ENCODE measurements at places on chromosomes 4 and X.

GRCh38 chr4:60522265-60522664 is 677.9 kb upstream of the ADGRL3 start:
- no peak overlapping the region for H3K4me3 ChIP-seq
- H3K27me3 ChIP-seq = no peaks in the 10 kb centered on the region
- no peak for DNase-seq
- H3K4me1 ChIP-seq = no peaks in the 10 kb centered on the region
- no peak overlapping the region for H3K27ac ChIP-seq

DNA sequence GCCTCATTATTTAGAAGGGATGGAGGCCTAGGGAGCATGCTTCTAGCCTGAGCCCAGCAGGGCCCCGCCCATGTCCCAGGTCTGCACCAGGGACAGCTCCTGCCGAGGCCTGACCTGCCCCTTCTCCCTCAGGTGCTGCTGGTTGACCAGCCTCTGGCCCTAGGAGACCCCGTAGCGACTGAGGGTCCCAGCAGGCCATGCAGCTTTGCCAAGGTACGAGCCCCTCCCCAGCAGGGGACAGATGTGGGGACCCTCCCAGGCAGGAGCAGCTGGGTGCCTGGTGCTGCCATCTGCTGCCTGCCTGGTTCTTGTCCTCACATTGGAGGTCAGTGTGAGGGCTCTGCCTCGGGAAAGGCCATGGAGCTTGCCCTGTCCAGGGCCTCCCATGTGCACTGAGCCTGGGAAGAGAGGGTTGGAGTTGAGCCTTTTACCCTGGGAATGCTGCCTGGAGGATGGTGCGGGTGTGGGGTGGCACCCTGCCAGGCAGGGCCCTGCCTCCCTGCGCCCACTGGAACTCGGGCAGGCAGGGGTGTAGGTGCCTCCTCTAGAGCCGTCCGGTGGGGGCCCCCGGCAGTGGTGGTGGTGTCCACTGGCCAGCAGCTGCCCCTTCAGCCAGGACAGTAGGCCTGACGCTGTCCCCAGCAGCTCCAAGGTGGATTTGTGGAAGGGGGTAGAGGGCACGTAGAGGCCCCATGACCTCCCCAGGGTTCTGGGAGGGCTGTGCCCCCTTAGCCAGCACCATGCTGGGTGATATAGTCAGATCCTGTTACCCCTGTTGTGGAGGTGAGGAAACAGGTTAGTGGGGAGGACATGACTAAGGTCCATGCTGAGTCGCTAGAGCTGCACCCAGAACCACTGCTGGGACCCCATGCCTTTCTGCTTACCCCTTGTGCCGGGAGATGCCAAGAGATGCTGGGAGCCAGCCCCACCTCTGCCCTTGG is 2.2 kb upstream of the MSANTD1 start:
- no peaks in the 10 kb centered on the region for H3K36me3 ChIP-seq
- DNase-seq = no peak
- no peak overlapping the region for H3K4me3 ChIP-seq
- H3K4me1 ChIP-seq = no peaks in the 10 kb centered on the region
- H3K27me3 ChIP-seq = no peaks in the 10 kb centered on the region

DNA sequence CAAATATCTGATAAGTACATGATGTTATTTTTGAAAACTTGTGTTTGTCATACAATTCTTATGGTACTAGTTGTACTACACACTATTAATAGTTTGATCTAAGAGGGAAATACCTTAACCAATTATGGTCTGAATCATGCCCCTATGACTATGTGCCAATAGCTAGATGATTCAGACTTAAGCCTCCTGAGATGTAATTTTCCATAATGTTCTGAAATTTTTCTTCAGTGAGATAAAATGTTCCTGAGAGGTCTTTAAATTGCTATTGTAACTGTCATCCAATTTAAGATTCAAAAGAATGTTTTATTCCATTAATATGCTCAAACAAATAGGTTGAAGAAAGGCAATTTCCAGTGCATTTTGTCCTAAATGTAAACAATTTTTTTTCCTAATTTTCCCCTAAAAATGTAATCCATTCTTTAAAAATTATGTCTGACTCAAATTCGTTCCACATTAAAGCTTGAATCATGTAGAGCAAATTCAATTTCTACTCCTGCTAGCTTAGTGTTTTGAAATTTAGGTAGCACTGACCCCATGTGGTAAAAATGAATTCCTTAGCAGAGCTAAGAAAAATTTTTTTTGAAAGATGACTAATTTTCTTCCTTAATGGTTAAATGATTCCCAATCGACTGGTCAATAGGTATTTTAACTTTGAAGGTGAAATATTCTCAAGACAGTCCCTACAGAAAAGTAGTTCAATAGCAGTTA is 49.1 kb downstream of the APOOL start:
- H3K4me3 ChIP-seq = no peak overlapping the region
- no peaks in the 10 kb centered on the region for H3K36me3 ChIP-seq
- no peak for DNase-seq
- no peaks in the 10 kb centered on the region for H3K4me1 ChIP-seq

- H3K27me3 ChIP-seq = no peaks in the 10 kb centered on the region
- H3K4me3 ChIP-seq = no peak overlapping the region
- H3K4me1 ChIP-seq = no peaks in the 10 kb centered on the region
- no peak for DNase-seq
Observed at GRCh38 chr4:4985844-4986243, 33.4 kb downstream of the CYTL1 start.

DNA sequence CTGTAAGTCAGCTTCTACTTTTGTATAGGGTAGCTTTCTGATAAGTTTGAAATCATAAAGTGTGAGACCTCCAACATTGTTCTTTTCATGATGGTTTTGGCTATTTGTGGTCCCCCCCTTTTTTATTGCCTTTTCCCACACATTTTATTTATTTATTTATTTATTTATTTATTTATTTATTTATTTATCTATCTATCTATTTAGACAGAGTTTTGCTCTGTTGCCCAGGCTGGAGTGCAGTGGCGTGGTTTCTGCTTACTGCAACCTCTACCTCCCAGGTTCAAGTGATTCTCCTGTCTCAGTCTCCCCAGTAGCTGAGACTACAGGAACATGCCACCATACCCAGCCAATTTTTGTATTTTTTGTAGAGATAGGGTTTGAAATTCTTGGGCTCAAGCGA is 9.7 kb upstream of the MTHFD2L start:
- no peaks in the 10 kb centered on the region for H3K4me1 ChIP-seq
- H3K27ac ChIP-seq = no peak overlapping the region
- H3K36me3 ChIP-seq = no peaks in the 10 kb centered on the region
- H3K27me3 ChIP-seq = no peaks in the 10 kb centered on the region
- no peak for DNase-seq

DNA sequence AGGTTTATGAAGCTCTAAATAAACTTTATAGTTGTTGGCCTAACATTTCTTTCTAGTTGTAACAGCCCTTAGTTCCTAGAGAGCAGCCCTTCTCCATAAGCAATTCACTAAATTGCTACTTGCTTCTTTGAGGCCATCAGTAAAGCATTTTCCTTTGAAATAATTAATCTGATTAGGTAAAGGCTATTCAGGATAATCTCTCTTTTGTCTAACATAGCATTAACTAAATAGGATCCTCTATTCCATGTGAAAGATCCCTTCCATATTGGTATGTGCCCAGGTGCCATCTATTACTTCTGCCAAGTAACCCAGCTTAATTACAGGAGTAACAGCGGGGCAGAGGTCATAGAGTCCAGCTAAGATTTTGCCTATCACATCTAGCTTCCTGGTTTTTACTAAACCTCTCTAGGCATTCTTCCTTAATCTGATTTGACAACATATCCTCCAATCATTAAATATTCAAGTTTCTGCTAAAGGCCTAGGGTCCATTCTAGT is 1408.0 kb downstream of the PCDH18 start:
- no peak for DNase-seq
- H3K36me3 ChIP-seq = no peaks in the 10 kb centered on the region
- H3K4me3 ChIP-seq = no peak overlapping the region

- no peak overlapping the region for H3K4me3 ChIP-seq
- H3K27ac ChIP-seq = no peak overlapping the region
- H3K4me1 ChIP-seq = no peaks in the 10 kb centered on the region
- no peaks in the 10 kb centered on the region for H3K27me3 ChIP-seq
Observed at GRCh38 chrX:115378471-115378870, 89.0 kb downstream of the LUZP4 start.

DNA sequence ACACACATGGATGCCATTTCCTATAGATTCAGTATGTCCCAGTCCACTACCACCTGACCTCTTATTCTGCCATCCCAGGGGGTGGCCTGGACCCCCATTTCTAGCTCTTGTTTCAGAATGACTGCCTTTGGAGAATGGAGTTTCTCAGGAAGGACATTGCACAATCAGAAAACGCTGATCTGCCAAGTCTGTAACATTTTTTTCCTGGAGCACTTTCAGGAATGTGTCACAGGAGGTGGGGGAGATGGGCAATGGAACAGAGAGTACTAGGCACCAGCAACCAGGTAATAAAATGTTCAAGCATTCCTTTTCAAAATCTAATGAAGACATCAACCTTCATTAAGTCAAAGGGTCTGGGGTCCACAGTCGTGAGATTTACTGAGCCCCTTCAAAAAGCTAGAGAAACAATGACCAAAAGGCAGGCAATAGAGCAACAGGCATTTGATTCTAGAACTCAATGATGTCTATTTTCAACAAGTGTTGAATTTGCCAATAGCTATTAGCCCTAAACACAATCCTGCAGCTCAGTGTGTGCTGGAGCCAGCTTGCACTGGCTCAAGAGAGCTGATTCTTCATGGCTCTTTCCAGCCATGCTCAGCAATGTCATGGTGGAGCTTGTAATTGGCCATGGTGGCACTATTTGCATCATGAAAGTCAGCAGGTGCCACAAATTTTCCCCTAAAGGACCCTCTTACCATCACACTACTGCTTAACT is 87.1 kb downstream of the KDR start:
- no peaks in the 10 kb centered on the region for H3K27me3 ChIP-seq
- no peaks in the 10 kb centered on the region for H3K36me3 ChIP-seq
- H3K4me3 ChIP-seq = no peak overlapping the region
- no peak overlapping the region for H3K27ac ChIP-seq
- no peak for DNase-seq

DNA sequence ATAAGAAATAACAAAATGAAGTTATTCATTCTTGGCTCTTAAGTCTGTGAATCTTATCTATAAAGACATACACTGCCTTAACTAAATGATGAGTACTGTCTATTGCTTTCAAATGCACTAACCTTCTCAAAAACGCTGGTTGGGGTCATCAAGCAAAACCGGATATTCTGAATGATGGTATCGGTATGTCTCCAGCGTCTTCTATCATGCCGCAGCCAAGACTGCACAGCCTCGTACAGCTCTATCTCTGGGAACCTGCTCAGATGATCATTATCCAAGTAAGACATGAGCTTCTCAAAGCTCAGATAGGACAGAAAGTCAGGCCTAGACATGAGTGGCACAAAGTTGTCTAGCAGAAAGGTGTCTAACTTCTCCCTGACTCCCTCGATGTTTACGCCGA is 21.1 kb downstream of the KLHL15 start:
- H3K27me3 ChIP-seq = peaks cover 4% of the 10 kb centered on the region
- no peak for DNase-seq
- H3K36me3 ChIP-seq = no peaks in the 10 kb centered on the region

DNA sequence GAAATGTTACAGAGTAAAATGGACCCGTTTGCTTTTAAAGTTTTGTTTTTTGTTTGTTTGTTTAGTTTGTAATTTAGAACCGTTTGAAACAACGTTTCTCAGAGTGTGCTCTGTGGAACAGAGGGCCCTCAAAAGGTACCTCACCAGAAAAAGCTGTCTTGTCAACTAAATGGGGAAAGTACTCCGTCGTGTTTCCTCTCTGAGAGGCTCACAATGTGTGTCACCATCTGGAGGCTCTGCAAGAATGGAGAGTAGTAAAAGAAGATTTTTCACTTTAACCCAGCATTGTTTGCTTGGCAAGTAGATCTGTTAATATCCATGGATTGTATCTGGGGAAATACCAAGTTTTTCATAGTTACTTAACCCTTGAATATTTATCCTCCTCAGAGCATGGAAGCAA is 1.5 kb upstream of the ENPEP start:
- no peak for DNase-seq
- no peaks in the 10 kb centered on the region for H3K4me1 ChIP-seq
- no peak overlapping the region for H3K4me3 ChIP-seq

- no peaks in the 10 kb centered on the region for H3K4me1 ChIP-seq
- no peak overlapping the region for H3K4me3 ChIP-seq
- no peak for DNase-seq
- H3K27me3 ChIP-seq = no peaks in the 10 kb centered on the region
- H3K36me3 ChIP-seq = no peaks in the 10 kb centered on the region
Observed at GRCh38 chr4:104524591-104524990, 29.9 kb upstream of the CXXC4 start.

- H3K27me3 ChIP-seq = no peaks in the 10 kb centered on the region
- DNase-seq = peak; percentile 20
- no peak overlapping the region for H3K4me3 ChIP-seq
- H3K4me1 ChIP-seq = no peaks in the 10 kb centered on the region
- no peaks in the 10 kb centered on the region for H3K36me3 ChIP-seq
- H3K27ac ChIP-seq = no peak overlapping the region
Observed at GRCh38 chr4:184617600-184618196, 31.5 kb downstream of the CASP3 start.

DNA sequence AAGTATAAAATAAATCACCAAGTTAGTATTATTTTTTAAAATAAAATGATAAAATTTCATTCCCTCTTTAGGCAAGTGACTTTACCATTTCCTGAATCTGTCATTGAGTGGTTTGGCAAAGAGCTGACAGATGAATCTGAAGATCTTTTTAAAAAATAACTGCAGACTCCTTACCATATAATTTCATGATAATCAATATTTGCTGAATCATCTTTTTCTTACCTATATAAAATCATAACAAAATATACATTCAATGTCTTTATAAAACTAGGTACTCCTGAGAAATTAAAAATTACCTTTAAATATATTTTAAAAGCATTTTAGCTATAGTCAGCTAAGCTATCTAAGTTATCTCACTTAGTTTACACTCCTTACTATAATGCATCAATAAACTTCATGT is 17.2 kb downstream of the ANXA10 start:
- H3K27me3 ChIP-seq = no peaks in the 10 kb centered on the region
- no peaks in the 10 kb centered on the region for H3K36me3 ChIP-seq
- DNase-seq = no peak
- H3K4me1 ChIP-seq = no peaks in the 10 kb centered on the region

GRCh38 chrX:8204943-8205342 is 33.9 kb upstream of the VCX2 start:
- no peak overlapping the region for H3K27ac ChIP-seq
- DNase-seq = no peak
- no peak overlapping the region for H3K4me3 ChIP-seq
- no peaks in the 10 kb centered on the region for H3K36me3 ChIP-seq

DNA sequence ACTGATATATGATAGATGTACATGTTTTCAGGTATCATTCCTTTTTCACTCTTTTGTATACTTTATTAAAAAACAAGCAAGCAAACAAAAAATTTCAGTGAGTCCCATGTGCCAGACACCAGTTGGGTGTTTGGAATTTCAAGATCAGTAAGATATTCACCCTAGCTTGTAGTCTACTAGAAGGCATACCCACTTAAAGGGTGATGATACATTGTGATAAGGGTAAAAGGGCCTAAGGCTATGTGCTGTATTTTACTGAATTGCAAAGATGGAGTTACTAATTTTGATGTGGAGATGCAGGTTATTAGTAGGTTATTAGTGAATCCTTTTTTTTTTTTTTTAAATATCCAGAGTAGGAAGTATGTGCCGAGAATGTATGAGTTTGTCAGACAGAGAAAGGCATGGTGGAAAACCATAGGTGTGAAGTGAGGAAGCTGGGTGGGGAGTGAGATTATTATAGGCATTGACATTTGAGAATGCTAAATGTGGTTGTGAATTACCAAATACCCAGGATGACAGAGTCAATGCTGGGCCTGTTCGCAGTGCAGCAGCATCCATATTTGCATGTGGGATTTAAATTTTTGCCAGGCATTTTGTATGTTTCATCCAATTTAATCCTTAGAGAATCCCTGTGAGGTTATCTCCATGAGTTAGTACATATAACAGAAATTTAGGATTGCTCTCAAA is 10.1 kb downstream of the STIM2 start:
- no peaks in the 10 kb centered on the region for H3K36me3 ChIP-seq
- DNase-seq = no peak
- H3K27ac ChIP-seq = no peak overlapping the region
- no peaks in the 10 kb centered on the region for H3K27me3 ChIP-seq
